ENCODE measurements at places on chromosomes 3 and 15.
A peak's percentile ranks its signal among the peaks of the same experiment; 100 is the strongest.

DNA sequence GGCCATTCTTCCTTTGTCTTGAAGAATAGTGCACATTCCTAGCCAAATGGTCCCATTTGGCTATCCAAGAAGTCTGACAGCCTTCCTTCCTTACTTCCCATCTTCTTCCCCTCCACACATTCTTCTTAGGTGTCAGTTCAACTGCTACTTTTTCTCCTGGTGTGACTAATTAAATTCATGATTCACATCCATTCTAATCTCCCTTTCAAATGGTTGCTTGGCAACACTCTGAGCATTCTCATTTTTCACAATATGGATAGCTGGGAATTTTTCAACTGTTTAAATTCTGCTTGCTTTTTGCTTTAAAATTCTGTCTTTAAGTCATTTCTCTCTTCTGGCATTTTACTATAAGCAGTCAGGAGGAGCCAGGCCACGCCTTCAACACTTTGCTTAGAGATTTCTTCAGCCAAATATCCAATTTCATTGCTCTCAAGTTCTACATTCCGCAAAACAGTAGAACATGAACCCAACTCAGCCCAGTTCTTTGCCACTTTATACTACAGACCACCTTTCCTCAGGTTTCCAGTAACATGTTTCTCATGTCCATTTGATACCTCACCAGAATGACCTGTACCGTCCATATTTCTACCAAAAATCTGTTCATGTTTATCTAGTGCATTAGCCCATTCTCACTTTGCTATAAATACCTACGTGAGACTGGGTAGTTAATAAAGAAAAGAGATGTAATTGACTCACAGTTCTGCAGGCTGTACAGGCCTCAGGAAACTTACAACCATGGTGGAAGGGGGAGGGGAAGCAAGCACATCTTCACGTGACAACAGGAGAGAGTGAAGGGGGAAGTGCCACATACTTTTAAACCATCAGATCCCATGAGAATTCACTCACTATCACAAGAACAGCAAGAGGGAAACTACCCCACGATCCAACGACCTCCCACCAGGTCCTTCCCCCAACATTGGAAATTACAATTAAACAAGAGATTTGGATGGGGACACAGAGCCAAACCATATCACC, 31.9 kb upstream of the MCF2L2 start:
- DNase-seq, result no peak

GRCh38 chr15:68985361-68985891, 29.1 kb upstream of the NOX5 start:
- no peak for DNase-seq

- peak; percentile 12 for DNase-seq
Observed at GRCh38 chr15:81819924-81820635, 225.7 kb downstream of the MEX3B start.

DNA sequence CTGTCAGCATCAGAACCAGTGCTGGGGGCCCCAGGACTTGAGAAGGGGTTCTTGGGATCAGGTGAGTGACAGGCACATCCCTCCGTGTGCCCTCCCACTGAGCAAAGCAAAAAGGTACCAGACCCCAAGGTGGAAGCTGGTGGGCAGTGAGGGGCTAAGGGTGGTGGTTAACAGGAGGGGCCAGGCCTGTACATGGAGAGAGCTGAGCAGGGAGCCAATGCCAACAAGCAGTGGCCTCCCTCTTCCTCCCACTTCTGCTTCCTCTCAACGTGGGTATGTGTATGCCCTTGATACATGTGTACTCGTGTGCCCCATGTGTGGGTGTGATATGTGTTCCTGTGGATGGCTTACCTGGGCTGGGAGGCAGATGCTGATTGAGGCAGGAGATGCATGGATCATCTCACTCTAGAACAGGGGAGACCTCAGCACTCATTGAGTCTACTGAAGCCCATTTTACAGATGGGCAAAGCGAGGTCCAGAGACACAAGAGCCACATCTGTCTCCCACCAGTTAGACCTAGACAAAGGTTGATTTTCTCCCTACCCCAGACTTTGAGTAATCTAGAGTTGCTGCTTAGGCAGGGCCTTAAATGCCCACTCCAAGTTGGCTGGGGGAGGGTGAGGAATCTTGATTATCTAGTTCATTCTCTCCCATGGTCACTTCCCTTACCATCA, 945 bp downstream of the VIPR1 start:
- no peak for DNase-seq

GRCh38 chr3:68467465-68467864, 464.9 kb downstream of the TAFA4 start:
- no peak for DNase-seq

- no peak for DNase-seq
Observed at GRCh38 chr3:12455740-12456139, 28.5 kb upstream of the TSEN2 start.

GRCh38 chr3:60307562-60308199, 943.6 kb downstream of the FHIT start:
- DNase-seq, result no peak

DNA sequence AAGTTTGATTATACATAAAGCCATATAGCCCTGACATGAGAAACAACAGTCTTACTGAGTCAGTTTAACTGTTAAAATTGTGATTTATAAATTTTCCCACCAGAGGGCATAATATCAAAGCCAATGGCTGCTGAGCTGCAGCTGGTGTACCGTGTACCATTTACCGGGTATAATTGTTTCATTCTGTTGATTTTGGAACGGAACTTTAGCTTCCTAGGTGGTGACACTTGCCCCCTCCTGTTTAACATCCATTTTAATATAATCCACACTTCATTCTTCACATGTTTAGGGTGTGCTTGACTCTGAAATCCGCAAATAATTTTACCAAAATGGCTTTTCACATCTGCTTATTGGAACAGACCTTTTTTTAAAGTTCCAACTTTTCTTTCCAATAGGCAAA, 72.8 kb downstream of the SLC9A9 start:
- DNase-seq, result peak; percentile 40

DNA sequence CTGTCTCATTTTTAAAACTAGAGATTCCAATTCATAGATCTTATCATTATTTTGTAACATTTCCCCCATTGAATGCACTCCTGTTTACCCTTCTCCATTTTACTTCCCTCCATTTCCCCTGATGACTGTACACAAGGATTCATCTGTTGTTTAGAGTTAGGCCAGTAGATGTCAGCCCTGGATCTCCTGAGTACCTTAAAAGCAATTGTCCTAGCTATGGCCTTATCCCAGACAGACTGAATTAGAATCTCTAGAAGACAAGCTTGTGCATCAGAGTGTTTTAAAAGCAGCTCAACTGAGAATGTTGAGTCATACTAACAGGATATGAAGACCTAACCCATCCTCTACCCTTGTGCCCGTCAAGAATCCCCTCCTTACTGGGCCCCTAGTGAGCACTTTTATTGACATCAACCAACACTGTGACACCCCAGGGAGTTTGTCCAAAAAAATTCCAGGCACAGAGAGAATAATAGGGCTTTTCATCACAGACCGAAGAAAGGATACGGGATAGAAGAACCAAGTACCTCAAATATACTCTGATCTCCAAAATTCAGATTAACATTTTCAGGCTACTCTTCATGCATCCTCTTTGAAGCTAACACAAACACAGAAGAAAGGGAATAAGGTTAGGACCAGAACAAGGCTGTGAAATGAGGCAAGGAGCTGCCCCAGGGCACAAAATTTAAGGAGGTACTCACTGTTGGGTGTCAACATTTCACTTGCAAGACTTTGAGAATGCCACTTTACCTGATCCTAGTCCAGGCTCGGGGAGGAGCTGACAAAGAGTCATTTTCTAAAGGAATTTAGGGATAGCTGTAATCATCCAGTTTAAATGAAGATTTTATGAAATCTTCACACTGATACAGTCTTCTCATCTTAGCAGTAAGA, 17.1 kb downstream of the ZBED2 start:
- DNase-seq, result peak; percentile 84

- DNase-seq, result peak; percentile 32
Observed at GRCh38 chr15:61195116-61196002, 33.7 kb downstream of the RORA start.

DNA sequence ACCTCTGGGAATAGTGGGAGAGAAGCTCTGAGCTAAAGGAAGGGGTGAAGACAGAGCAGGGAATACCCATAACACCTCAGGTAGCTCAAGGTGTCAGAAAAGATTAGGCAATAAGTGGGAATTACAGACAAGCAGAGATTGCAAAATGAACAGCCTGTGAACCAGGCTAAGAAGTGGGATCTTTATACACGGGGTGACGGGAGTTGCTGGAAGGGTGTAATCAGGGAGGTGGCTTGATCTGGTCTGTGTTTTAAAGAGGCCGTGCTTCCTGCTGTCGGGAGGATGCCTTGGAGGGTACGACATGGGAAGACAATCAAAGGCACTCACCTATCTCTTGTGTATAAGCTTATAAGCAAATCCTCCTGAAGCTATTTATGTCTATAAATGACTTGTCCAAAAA, 216.3 kb downstream of the CLSTN2 start:
- DNase-seq, result no peak

DNA sequence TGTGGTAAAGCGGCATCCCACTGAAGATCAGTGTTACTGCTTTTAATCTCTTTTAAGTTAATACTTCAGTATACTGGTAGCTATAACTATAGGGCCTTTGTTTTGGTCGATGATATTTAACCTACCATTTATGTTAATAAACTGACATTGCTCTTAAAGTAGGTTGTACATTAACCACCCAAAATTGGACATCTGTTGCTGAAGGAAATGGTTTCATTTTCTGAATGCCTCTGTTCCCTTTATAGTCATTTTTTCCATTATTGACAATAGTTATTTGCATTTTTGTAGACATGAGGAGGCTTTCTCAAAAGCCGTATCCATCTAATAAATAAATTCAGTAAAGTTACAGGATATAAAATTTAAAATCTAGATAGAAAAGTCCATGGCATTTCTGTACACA, 252.4 kb upstream of the UBE2E1 start:
- no peak for DNase-seq

DNA sequence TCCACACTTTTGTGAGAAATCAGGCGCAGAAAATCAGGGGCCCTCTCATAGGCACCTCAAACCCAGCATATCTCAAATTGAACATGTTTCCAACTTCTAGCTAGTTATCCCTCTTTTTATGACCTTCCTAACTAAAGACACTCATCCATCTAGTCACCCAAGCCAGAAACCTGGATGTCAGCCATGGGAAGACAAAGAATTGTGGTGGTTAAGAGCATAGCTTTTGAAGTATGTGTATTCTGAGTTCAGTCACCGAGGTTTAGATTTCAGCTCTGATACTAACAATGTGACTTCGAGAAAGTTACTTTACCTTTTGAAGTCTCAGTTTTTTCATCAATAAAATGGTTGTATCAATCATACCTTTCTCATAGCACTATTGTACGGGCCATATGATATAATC, 495.5 kb downstream of the NLGN1 start:
- no peak for DNase-seq

DNA sequence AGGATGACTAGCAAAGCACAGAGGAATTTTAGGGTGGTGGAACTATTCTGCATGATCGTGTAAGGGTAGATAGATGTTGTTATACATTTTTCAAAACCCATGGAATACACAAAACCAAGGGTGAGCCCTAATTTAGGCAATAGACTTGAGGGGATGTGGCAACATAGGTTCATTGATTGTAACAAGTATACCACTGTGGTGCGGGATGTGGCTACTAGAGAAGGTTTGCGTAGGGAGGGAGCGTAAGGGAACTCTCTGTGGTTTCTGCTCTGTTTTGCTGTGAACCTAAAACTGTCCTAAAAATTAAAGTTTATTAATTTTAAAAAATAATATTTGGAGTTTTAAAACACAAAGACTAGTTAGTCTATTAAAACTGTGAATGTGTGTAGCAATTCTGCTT, 202.8 kb downstream of the PLCL2 start:
- no peak for DNase-seq

DNA sequence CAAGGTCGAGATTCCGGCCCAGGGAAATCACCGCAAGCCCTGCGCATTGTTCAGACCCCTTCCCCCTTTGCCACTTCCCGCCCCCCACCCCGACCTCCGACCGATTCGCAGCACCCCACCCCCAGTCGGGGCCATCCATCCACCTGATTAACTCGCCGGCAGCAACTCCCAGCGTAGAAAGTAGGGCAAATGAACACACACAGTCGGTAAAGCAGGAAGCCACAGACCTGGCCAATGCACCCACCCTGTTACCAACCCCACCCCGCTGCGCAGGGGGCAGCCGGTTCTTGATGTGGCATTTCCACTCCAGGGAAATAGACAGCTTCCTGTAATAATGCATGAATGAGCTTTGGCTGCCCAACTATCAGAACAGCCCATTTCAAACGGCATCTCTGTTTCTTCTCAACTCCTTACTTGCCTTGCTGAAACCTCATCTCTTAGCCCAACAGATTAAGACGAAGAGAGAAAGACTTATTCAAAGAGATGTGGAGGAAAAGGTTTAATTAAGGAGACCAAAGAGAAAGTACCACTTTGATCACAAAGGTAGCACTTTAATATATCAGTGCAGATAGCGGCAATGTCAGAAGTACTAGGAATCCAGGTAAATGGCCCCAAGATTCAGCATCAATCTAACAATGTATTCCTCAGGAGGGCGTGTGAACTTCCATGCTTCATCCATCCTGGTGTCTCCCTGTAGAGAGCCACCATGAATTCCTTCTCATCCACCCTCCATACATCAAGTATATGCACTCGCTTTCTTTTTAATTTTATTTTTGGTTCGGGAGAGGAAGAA, 1.9 kb downstream of the TNIK start:
- DNase-seq, result peak; percentile 29

DNA sequence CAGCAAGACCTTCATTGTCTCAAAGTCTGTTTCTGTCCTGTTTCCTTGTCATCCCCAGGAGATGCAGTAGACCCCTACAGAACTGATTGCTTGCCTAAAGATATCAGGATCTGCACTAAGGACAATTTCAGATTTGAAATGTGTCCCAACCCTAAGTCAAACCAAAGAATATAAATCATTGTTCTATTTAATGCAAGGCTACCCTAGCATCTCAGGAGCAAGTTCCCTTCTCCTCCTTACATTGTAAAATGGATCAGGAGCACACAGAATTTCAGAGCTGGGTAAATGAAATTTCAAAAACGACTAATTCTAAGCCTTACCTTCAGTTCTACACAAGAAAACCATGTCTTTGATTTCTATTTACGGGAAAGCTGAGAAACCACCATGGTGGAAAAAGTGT, 360.9 kb upstream of the KCNH8 start:
- DNase-seq, result no peak

DNA sequence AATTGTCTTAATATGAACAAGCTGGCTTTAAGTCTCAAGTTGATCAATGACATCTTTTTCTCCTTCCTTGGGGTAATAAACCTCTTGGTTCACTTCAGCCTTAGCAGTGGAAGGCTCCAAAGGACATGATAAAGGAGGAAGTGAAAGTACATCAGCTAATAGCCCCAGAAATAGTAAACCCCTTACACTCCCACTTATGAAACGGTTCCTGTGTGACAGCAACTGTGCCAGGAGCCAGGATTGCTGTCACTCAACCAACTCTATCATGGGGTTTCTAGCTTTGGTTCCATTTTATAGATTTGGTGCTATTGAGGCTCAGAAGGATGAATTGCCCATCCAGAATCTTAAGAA, 216.7 kb downstream of the ABHD5 start:
- DNase-seq, result no peak

Measured in mesenchymal stem cell (in vitro differentiated cells and primary cell).